ACHN (cell line): ENCODE measurements at places on chromosomes 12 and 14.

DNA sequence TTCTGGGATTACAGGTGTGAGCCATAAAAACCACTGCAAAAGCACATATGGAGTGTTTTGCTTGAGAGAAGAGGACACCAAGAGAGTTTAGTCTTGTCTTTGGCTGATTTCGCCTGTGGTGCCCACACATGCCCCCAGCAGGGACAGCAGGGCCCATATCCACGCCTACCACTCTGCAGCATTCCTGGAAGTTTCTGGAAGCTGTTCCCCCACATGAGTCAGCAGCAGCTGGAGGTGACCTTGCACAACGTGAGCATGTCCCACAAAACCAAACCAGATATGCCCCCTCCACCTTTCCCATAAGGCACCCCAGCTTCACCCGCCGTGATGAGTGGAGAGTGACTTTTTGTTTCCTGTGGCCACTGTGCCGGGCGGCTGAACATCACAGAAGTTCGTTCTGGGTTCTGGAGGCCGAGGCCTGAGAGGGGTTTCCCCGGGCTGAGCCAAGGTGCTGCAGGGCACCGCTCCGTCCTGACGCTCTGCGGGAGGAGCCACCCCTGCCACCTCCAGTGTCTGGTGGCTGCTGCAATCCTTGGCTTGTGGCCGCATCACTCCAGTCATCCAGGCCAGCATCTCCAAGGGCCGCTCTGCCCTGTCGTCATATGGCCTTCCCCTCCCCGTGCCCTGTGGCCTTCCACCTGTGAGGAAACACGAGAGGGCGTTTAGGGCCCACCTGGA, 4.7 kb downstream of the ASPG start:
- DNase-seq = no peak

GRCh38 chr14:70794294-70794693, 15.0 kb downstream of the MAP3K9 start:
- no peak for DNase-seq

GRCh38 chr14:64196814-64197411, 97.3 kb downstream of the ESR2 start:
- DNase-seq = no peak

DNA sequence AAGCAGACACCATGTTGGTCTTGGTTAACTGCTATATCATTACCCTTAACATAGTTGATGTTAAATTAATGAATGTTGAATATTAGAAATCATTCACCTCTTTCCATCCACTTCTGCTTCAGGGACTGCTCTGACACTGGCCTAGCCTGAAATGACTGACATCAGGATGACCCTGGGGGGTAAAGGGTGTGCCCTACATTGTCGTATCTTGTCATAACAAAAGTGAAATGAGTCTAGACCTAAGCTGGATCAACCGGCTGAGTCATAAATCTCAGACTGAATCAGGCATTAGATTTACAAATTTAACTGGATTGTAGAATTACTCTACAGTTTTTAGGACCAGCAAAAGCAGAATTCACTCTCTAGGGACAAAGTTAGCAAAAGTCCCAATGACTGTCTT, 35.3 kb downstream of the KICS2 start:
- no peak for DNase-seq

GRCh38 chr14:105879503-105879866, 353.1 kb downstream of the TMEM121 start:
- no peak for DNase-seq
